HEK293T (cell line): ENCODE measurements at places on chromosomes 12 and 14.

DNA sequence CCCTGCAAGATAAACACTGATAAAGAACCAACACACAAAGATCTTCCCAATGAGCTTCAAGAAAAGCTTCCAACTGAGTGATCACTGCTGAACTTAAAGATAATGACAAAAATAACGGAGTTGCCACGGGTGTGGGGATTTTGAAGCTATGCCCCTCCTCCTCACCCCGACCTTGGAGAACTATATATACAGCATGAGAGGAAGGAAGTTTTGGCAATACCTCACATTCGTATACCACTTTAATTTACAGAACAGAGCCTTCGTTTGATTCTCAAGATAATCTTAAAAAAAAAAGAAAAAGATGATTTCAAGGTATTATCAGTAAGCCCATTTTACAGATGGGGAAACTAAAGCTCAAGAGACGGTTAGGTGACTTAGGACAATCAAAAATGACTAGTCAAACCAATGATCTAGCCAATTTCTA lies 715 bp downstream of the NEK9 start:
- no peak for DNase-seq

- no peak for DNase-seq
Measured at GRCh38 chr12:54417712-54418440, 1.2 kb downstream of the ITGA5 start.

DNA sequence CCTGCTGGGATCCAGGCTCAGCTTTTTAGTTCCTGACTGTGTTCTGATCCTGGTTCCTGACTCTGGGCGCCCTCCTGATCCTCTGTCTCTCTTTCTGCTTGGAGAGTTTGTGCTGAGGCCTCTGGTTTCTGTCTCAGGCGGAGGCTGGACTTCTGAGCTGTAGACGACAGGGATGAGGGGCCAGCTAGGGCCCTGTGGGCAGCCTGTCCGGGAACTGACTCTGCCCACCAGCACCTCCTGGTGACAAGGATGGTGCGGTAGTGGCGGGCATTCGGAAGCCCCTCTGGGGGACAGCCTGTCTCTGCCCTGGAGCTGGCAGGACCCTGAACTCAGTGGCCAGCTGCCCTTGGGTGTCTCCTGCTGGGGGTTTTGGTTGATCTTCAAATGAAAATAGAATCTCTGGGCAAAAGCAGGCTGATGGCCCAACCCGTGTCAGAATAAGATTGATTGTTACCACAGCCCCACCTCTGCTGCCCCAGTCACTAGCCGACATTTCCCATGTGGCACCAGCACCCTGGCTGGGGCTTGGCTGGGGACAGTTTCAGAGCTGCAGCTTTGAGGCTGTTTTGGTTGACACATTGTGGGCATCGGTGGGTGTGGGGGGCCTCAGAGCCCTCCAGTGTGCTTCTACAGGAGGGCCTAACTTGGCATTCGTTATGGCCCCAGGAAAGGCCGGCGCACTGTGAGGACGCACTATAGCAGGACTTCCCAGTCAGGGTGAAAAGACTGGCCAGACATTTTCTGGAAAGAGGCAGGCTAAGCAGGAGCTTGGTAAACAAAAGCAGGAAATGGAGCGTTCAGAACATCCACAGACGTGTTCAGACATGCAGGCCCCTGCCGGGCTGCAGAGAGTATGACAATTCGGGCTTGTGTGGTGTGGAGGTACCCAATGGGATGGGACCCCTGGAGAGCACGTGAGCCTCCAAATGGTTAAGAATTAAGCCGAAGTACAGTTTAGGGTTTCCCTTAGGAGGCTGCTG lies 16.2 kb downstream of the KRT80 start:
- peak; percentile 36 for DNase-seq

GRCh38 chr12:40788276-40788675 lies 96.0 kb downstream of the CNTN1 start:
- DNase-seq: no peak

DNA sequence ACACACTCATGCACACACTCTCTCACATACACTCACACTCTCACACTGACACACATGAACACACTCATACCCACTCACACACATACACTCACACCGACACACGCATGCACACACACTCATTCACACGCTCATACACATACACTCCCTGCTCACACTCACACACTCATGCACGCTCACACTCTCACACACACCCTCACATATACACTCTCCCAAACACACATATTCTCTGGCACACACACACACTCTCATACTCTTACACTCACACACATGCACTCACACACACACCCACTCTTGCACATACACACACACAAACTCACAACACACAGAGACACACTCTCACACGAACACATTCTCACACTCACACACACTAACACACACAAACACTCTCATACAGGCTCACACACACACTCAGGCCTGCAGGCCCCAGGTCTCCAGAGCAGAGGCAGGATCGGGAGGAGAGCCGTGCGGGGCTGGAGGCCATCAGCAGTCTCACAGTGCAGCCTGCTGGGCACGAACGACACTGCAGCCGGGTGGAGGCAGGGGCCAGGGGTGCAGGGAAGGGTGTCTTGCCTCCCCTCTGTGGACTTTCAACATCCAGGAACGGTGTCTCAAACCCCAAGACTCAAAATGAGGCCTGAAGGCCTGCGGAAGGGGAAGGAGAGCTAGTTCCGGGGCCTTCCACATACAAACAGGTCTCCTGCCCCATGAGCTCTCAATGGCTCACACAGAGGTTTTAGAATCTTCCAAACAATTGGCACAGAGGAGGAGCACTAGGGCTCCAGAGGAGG lies 148.7 kb downstream of the ANO2 start:
- DNase-seq: peak; percentile 60

DNA sequence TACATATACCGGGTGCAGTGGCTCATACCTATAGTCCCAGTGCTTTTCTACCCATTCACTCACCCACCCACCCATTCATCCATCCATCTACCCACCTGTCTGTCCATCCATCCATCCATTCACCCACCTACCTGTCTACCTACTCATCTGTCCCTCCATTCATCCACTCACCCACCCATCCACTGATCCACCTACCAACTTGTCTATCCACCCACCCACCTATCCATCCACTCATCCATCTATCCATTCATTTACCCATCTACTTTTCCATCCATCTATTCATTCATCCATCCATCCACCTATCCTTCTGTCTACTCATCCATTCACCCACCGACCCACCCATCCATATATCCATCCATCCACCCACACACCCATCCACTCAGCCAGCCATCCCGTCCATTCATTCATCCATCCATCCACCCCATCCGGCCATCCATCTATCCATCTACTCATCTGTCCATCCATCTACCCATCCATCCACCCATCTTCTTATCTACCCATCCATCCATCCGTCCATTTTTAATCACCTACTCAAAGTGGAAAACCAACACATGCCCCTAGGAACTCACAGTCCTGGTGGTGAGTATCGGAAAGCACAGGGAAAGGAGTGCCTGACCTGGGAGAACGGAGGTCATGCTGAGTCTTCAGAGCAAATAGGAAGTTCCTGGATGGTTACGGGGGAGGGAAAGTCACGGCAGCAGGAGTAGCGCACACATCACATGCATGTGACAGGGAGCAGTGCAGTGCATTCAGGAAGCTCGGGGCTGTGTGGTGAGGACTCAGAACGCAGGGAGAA lies 20.0 kb downstream of the DDX51 start:
- DNase-seq: no peak

- DNase-seq: no peak
Measured at GRCh38 chr14:24053548-24054323, 1.9 kb downstream of the CARMIL3 start.

DNA sequence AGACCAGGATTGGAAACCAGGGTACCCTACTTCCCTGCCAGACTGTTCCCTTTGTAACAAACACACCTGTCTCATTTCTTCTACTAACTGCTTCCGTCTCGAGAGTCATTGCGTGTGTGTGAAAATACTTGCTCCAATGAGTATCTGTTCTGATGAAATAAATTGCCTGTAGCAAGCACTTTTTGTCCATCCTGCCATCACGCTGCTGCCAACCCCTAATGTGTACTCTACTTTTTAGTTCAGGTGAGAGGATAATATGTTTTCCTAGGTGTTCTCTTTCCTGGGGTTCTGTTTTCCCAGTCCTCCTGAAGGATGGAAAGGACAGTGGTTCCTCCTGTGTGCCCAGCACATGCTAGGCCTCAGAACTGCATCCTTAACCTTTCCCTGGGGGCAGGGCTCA lies 1.0 kb downstream of the TUNAR start:
- no peak for DNase-seq

GRCh38 chr14:93015064-93015463 lies 92.1 kb downstream of the CHGA start:
- DNase-seq: no peak

GRCh38 chr12:26749781-26750180 lies 83.2 kb downstream of the ITPR2 start:
- no peak for DNase-seq
